ENCODE measurements at places on chromosomes 1 and 21. TPM values are rescaled to one million over a fixed set of nuclear protein-coding genes. Genes with fewer than 3 reads are reported as not detected.

Gene LHX8
- not detected for total RNA-seq

Gene FRRS1
- 2.1 TPM for total RNA-seq

Gene ANKRD65
- not detected for total RNA-seq

Gene NCSTN
- 54.5 TPM for total RNA-seq

Gene OR2M2
- total RNA-seq = 0.10 TPM

Gene C1QTNF12
- total RNA-seq = 1.6 TPM

Gene PLA2G2D
- not detected for total RNA-seq

Gene C1orf115
- 1.3 TPM for total RNA-seq

Gene PRMT6
- total RNA-seq = 8.8 TPM

Gene ARPC5
- 63.4 TPM for total RNA-seq

Gene KCND3
- 0.31 TPM for total RNA-seq

Gene NMNAT2
- total RNA-seq = not detected

Gene ZNF648
- not detected for total RNA-seq

Gene TEX38
- not detected for total RNA-seq

Gene ST6GALNAC5
- total RNA-seq = not detected

Gene APOBEC4
- 0.10 TPM for total RNA-seq

Gene ERRFI1
- total RNA-seq = 3.6 TPM

Gene SLC2A5
- total RNA-seq = 0.73 TPM

Gene ETV3L
- total RNA-seq = 0.10 TPM

Measured in mononuclear cell (primary cell).